ENCODE measurements at places on chromosomes 6 and 20.

- no peak for DNase-seq
Measured at GRCh38 chr6:83270971-83271719, 78.0 kb downstream of the RWDD2A start.

DNA sequence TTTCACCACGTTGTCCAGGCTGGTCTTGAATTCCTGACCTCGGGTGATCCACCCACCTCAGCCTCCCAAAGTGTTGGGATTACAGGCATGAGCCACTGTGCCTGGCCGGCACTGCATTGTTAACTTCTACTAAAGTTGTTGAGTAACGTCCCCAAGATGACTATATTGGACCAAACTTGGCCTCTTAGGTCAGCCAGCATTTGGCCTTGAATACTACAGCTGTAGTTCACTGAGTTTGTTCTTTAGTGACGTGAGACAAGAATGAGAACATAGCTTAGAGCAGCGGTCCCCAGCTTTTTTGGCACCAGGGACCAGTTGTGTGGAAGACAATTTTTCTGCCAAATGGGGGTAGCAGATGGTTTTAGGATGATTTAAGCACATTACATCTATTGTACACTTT, 237.1 kb downstream of the TBC1D7 start:
- no peak for DNase-seq

DNA sequence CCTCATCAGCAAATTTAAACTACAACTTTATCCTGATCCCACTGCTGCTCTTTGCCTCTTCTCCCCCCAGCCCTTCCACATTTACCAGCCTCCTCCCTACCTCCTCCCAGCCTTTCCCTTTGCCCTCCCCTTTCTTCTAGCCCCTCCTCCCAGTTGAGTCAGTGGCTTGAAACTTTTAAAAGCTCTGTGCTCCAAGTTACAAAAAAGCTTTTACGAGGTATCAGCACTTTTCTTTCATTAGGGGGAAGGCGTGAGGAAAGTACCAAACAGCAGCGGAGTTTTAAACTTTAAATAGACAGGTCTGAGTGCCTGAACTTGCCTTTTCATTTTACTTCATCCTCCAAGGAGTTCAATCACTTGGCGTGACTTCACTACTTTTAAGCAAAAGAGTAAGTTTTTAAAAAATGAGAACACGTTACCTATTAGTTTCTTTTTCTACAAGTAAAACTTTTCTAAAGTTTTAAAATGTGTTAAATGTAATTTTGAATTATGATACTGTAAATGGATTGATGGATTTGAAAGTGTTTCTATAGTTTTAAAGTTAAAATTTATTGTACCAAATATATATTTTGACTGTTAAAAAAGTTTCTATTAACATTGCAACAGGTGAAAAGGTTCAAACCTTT, at the start of gene GJA1:
TSS of gene GJA1 (plus strand) at position 203 of the 626 bp plus-strand sequence. CDS start 11,202 bp downstream, outside the sequence.
- DNase-seq, result peak; percentile 52

DNA sequence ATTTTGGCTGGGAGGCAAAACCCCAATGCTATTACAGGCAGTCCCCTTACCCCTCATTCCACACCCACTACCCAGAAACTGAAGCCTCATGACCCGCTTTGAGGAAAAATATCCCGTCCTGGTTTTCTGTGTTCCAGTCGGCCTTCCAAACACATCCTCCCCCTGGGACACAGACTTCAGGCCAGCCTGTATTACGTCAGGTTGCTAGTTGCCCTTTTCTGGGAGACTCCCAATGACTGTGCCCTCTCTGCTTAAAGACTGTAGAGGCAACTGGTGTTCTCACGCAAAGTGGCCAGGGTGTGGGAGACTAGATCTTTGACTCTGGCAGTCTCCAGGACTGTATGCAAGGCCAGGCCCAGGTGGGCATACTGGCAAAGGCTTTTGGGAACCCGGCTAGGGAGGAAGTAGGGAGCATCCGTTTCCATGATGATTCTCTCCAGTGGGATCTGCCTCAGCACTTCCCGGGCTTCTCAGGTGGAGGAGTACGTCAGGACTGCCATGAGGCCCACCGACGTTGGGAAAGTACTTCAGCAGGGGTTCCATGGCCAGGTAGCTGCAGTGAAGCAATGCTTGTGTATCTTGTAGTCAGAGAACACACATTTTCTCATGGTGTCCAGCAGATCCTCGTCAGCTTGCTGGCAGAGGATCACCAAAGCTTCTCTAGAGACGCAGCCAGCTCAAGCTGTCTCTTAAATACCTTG, 34.9 kb downstream of the DYNLT1 start:
- no peak for DNase-seq

DNA sequence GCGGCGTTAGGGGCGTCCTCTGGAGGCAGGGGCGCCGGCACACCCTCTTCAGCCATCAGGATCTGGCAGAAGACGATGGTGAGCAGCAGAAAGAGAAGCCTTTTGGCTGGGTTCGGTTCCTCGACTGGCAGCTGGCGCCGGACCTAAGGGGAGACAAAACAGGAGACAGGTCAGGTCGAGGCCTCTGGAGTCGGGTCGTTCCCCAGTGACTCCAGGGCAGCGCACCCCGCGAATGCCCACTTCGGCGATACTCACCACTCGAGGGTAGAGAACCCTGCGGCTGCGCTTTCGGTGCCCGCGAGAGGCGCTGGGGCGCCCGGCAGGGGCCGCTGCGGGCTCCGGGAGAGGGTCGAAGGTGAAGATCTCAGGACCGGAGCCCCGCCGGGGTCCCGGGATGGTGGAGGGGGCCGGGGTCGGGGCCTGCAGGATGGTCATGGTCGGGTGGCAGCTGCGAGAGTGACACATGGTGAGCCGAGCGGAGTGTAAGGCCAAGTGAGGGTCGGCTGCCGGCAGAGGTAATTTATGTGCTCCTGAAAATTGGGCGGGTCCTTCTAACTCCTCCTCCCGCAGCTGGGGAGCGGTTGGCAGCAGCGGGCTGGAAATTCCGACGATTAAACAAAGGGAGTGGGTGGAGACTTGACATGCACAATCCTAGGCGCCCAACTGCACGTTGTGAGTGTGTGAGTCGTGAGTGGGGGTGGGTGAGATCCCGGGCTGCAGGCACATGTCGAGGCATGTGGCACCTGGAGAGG, at the start of gene IER3:
TSS of gene IER3 (minus strand) at position 494 of the 752 bp plus-strand sequence. CDS start at position 465, 29 bp downstream.
- DNase-seq, result peak; percentile 86

- DNase-seq, result no peak
Measured at GRCh38 chr6:108746366-108746765, 101.9 kb upstream of the ARMC2 start.

DNA sequence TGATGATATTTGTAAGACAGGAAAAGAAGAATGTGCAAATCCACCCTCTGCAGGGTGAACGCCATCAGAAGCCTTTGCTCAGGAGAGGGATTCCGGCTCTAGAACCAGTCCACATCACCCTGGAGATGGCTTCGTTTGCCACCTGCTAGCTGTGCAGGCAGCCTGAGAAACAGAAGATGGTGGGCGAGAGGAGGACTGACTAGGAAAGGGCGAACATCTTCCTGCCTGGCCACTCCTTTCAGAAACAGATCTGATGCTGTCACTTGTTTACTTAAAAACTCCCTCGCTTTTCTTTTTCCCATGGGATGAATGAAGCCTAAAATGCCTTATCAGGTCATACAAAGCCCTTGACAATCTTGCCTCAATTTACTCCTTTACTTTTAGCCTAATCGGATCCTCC, 1.2 kb downstream of the PTPRA start:
- peak; percentile 21 for DNase-seq

- DNase-seq, result no peak
Measured at GRCh38 chr6:168138436-168138835, 59.4 kb upstream of the FRMD1 start.

DNA sequence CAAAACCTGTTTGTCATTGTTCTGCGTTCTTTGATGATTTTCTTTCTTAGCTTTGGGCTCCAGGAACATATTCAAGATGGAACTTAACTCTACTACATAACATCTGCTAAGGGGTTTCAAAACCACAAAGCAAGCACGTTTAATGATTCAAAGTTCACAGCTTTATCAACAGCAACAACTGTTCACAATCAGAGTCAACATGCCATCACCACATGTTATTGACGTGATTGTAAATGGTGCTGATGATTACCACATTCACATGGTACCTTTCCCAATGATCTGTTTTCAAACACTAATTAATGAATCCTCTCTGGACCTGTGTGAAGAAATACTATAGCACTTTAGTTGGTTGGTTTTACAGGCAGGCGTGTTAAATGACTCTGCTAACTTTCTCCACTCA, 180.6 kb upstream of the CEP162 start:
- DNase-seq, result no peak

DNA sequence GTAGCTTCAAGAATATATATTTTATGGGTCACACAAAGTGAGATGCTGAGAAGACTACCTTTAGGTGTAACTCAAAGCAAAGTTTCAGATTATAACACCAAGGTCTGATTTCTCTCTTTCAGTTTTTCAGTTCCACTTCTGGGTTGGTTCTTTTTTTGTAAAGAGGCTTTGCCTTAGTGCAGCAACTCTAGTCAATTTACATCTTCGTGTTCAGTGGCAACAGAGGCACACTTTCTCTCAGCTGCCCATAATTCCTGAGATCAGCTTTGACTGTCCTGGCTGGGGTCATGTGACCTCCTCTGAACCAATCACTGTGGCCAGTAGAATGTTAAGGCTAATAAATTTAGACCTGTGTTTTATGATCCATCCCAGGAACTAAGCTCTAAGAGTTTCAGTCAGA, 120.2 kb downstream of the TINAG start:
- DNase-seq, result no peak

- no peak for DNase-seq
Measured at GRCh38 chr6:56616967-56617366, 25.7 kb downstream of the DST start.

DNA sequence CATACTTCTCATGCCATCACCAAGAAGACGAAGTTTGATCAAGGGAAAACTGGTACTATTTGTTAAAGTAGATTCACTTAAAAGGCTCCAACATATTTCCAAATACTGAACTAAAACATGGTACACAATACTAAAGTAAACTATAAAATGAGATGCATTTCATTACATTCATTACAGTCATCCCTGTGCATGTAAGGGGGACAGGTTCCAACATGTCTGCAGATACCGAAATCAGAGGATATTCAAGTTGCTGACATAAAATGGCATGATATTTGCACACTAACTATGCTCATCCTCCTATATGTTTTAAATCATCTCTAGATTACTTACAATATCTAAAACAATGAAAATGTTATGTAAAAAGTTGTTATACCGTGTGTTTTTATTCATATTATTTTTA, 893.9 kb upstream of the MANEA start:
- no peak for DNase-seq

- no peak for DNase-seq
Measured at GRCh38 chr6:28719275-28719940, 193.7 kb downstream of the GPX5 start.

- DNase-seq, result no peak
Measured at GRCh38 chr20:25193843-25194242, 1.7 kb upstream of the ENTPD6 start.

GRCh38 chr6:158047127-158047518, 65.5 kb downstream of the SYNJ2 start:
- DNase-seq, result no peak

DNA sequence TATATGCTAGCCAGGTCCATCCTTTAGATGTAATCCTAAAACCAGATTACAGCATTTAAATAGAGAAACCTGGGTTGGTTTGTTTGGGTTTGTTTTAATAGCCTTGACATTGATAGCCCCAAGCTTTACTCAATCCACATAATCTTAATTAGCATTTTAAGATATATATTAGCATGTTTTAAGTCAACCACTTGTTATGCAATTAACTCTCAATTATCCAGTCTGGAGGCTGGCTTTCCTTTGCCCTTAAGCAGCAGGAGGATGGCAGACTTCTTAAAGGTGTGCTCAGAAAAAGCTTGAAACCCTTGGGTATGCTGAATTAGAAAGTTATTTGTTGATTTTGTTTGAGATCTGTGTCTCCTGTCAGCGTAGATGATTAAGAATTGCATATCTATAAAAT, 46.3 kb upstream of the SMIM28 start:
- no peak for DNase-seq

GRCh38 chr6:87095087-87095509, at the start of gene CGA:
Gene CGA (minus strand): TSS chr6:87095106. CDS start chr6:87088200, 6,906 bp downstream.
- DNase-seq, result no peak

GRCh38 chr6:47076422-47077344, 34.6 kb upstream of the ADGRF1 start:
- DNase-seq, result no peak

DNA sequence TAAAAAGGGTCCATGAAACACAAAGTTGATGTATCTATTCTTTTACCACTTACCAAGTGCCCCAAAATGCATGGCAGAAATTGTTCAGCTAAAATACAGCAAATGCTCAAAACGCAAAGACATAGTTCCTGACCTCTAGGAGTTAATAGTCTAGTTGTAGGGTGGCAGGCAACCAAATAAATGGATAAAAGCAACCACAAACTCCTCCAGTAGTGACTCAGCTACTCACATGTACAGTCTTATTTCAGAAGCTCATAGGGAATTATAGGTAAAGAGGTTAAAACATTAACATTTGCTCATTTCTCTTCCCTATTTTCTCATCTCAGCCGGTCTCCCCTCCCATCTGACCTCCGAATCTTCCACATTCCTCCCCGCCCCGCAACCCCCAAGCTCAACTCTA, 143.9 kb upstream of the INSM1 start:
- DNase-seq, result no peak

DNA sequence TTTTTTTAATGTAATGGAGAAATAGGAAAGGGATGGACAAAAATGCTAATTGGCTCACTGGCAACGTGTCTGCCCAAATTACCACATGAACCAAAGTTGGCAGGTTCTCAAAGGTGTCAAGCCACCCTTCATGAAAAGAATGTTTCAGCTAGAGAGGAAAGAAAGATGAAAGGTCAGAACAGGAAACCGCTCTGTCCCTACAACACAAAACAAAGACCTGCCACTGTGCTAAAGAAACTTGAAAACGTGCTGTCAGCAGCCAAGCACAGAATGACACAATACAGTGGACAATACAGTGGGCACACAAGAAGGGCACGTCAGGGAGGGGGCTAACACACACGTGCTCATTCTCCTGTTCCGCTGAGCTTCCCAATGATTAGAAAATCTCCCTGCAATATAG, 4.9 kb downstream of the PREP start:
- peak; percentile 34 for DNase-seq

DNA sequence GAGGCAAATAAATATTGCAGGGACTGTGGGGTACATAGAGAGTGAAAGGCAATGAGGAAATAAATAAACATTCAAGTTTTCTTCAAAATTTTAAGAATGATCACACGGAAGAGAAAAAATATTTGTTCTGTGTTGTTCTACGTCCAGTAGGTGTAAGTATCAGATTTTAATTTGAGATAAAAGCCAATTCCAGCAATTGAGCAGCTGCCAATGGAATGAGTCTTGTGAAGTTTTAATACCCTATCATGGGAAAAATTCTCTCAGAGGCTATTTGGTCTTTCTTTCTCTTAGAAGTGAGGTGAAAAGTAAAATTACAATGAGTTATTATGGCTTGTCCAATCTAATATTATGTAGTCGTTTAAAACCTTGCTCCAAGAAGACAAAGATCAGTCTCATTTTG, 195.7 kb upstream of the CITED2 start:
- no peak for DNase-seq
